GM20000 (cell line): ENCODE measurements at places on chromosomes 3 and 15.

DNA sequence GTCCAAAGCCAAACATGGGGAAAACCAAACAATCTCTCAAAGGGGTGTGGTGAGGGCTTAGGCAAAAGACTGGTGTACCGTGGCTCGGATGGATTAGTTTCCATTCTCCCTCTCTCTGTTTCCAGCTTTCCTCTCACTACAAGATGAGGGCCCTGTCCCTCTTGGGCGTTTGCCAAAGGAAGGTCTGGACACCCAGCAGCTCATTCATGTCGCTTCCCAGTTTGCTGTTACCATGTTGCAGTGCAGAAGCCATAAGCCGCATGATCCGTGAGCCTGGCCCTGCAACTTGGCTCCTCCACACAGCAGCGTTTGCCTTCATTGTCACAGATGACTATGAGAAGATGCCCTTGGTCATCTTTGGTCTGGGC lies 92.2 kb downstream of the APBA2 start:
- DNase-seq = no peak

DNA sequence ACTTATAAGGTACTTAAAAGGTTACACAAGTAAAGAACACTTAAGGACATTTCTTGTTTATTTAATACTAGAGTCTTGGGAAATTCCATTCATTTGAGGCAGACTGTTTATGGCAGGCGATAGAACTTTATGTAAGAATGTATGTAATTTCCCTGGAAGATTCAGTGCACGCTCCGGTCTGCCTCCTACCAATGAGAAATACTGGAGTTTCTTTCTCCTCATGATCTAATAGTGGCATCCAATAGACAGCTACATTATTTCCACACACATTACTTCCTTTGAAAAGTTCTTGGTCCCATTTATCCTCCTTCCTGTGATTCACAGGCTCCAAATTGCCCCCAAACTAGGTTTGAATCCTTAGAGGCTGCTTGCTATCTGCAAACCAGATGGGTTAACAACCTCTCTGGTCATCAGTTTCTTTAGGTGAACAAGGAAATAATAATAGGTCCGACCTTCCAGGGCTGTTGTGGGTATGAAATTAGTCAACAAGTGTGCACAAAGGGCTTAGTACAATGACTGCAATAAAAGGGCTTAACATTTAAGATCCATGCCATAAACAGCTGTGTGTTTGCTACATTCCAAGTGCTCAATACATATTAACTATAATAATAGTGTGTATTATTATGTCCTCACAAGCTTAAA lies 30.7 kb downstream of the EIF4E3 start:
- no peak for DNase-seq

- DNase-seq = no peak
Observed at GRCh38 chr3:143961342-143961741, 10.3 kb upstream of the DIPK2A start.

DNA sequence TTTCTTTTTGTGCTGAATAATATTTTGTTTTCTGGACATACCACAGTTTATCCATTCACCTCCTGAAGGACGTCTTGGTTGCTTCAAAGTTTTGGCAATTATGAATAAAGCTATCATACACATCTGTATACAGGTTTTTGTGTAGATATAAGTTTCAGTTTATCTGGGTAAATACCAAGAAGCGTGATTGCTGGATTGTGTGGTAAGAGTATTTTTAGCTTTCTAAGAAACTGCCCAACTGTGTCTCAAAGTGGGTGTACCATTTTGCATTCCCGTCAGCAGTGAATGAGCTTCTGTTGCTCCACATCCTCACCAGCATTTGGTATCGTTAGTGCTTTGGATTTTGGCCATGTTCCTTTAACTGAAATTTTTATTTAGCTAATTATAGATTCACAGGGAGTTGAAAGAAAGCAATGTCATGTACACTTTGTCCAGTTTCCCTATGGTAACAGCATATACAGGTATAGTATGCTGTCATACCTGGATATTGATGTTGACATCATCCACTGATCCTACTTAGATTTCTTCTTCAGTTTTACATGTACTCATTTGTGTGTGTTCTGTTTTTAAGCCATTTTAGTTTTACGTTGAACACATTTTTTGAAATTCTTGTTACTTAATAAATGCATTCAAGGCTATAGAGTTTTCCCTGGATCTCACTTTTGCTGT lies 11.9 kb downstream of the ARID3B start:
- no peak for DNase-seq

- no peak for DNase-seq
Observed at GRCh38 chr3:59084583-59084982, 34.8 kb upstream of the CFAP20DC start.
